Occipital lobe (tissue), 3 donors: ENCODE measurements at places on chromosomes 6 and 20.

GRCh38 chr6:31614684-31615578, at the start of gene AIF1:
Gene AIF1, plus strand, starts transcription at chr6:31615234. Its CDS starts 96 bp downstream, at chr6:31615330.
- no peak for DNase-seq

GRCh38 chr6:79246891-79247290, 12.4 kb upstream of the HMGN3 start:
- DNase-seq, result no peak

- no peak for DNase-seq
Measured at GRCh38 chr6:157946865-157947532, 34.7 kb upstream of the SYNJ2 start.

- DNase-seq, result peak; percentile 8
Measured at GRCh38 chr6:164690241-164690640, 619.2 kb downstream of the C6orf118 start.

DNA sequence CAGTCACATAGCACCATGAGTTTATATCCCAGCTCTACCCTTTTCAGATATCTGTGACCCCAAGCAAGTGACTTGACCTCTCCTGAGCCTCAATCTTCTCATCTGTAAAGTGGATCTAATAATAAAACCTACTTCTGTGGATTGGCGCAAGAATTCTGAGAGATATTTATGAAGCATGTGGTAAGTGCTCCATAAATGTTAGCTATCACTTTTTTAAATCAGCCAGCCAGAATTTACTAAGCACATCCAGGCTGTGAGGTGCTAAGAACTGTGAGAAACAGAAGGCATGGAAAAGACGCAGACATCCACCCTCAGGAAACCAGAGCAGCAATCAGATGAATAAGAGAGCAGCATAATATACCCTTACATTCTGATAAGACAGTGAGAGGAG, 862 bp downstream of the C20orf96 start:
- DNase-seq, result no peak

- DNase-seq, result no peak
Measured at GRCh38 chr20:64049060-64049877, at the start of gene SOX18. Gene SOX18, minus strand, starts transcription at chr20:64049639. Its CDS starts 123 bp downstream, at chr20:64049516.

DNA sequence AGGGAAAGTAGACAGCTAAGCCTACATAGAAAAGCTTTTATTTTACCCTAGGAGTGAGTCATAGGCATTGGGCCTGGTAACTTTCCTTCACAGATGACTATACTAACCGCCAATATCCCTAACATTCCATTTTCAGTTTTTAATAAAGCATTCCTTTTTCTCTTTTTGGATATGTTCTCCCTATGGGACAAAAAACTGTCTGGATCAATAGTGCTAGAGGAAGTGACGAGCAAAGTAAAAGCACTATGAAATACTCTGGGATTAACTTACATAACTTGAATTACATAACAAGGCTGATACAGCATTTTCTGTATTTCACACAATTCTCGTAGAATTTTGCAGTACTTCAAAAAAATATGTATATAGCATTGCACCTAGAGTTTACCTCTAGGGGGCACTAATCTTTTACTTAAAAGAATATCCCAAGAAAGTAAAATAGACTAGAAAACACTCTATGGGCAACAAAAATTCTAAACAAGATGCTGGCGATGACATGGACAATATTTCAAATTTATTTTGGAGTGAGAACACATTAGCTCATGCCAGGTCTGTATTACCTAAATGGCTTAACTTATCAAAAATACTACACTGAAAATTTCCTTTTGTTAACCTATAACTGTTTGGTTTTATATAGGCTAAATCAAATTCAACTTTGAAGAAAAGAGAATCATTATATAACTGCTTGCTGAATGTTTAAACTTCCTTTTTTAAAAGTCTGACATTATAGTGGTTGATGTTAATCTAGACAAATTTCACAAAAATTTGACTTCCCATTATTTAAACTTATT, 66.3 kb upstream of the DST start:
- no peak for DNase-seq

DNA sequence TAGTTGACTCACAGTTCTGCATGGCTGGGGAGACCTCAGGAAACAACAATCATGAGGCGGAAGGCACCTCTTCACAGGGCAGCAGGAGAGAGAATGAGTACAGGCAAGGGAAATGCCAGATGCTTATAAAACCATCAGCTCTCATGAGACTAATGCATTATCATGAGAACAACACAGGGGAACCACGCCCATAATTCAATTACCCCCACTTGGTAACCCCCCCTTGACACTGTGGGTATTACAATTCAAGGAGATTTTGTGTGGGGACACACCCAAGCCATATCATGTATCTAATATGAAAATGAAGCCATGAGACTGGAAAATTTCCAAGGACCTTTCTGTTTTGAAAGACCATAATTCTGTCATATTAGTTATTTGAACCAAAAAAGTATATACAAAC, 342.4 kb upstream of the PLCB4 start:
- no peak for DNase-seq
